ENCODE measurements at places on chromosomes 7 and 10.

GRCh38 chr10:52450762-52451291 lies 136.7 kb downstream of the DKK1 start:
- DNase-seq = no peak

DNA sequence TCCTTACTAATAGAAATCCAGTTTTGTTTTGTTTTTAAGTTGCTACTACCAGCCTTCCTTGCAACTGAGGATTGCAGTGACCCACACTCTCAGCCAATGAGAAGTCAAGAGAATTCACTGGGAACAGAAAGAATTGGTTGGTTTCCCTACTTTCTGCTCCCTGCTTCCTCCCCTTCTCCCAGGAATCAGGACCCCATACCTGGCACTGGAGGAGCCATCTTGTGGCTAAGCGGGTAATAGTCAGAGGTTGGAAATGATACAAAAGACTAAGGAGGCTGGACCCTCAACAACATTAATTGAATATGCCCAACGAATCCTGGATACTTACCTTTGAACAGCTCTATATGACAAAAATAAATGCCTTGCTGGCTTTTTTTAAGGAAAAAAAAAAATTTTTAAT lies 6.3 kb downstream of the TMEM176A start:
- no peak for DNase-seq

GRCh38 chr7:104903044-104903443 lies 111.0 kb upstream of the KMT2E start:
- DNase-seq = no peak

DNA sequence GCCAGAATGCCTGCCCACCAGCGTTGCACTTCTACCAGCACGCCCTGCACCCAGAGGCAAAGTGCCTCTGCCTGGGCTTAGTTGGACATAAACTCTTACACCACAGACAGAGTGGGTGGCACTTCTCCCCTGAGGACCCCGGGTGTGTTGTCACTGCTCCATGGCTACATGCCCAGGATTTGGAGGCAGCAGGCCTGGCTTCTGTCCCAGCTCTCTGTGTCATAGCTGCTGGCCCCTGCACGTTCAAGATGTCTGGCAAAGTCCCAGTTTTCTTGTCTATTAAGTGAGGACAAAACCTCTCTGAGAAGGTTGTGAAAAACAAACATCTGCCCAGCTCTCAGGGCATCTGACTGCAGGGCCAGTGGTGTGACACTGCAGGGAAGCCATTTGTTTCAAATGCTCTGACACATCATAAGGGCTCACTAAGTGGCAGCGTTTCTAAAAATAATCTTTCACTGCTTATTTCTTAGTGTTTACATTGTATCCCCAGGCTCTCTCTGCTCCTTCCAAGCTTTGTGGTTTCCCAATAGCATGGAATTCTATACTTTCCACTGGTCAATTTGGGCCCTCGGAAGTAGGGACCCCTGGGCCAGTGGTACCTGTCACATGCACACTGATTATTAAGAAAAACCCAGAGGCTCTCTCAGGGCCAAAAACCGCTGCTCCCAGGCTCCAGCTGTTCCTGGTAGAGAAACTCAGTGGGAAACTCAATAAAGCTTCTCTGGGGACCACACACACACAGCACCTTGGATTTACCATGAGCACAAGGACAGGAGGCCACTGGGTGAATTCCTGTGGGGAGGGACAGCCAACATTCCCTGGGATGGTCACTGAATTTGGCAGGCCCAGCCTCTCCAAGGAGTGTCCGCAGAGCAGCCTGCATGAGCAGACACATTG lies 86.2 kb upstream of the ANLN start:
- DNase-seq = peak; percentile 57

- no peak for DNase-seq
Observed at GRCh38 chr7:128910569-128910945, at the start of gene KCP. KCP (minus strand) TSS chr7:128910709; CDS start chr7:128910676, 33 bp downstream.

DNA sequence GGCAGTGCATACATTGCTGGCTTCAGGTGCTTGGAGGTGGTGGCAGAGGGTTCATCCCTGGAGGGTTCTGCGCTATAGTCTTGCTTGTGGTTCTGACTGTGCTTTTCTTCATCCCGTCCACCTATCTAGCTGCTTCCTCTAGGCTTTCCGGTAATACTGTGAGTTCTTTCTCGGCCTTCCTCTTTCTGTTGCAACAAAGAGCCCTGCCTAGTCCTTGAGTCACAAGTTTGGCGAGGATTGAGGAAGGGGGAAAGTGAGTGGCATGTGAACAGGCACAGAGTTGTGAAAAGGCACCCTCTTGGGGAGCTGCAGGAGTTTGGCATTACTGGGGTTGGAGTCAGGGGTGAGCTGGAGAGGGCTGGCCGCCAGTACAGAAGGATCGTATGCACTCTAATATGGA lies 123.0 kb downstream of the SH2D4B start:
- DNase-seq = no peak

All from NCI-H2081 treated with DMSO at 0.1 percent for 48 hours (cell line).